ENCODE measurements at places on chromosomes 1 and 21. TPM values are rescaled to one million over a fixed set of nuclear protein-coding genes. Genes with fewer than 3 reads are reported as not detected.
A peak's percentile ranks its signal among the peaks of the same experiment; 100 is the strongest.

DNA sequence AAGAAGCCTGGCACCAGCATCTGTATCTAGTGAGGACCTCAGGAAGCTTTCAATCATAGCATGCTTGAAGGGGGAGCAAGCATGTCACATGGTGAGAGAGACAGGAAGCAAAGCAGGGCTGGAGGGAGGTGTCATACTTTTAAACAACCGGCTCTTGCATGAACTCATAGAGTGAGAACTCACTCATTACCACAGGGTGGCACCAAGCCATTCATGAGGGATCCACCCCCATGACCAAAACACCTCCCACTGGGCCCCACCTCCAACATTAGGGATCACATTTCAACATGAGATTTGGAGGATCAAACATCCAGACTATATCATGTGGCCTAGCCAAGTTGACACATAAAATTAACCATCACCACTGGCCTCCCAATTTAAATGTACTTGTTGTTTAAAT is 125.1 kb upstream of the KCND3 start:
- DNase-seq, result no peak

DNA sequence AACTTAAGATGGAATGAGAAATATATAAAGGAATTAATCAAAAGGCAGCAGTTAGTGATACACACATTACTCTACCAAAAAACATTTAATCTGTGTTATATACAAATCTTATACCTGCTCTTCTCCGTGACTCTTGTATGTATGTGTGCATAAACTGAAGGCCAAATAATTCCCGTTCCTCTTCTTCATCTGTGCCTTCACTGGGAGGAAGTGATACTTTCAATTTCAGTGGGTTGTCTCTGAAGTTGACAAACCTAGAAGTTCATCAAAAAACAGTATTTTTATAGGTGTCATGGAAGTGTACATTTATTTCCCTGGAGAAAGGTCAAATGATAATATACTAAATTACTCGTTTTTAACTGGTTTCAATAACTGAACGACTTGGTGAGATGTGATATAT is 19.3 kb downstream of the TRMT13 start:
- no peak for DNase-seq

DNA sequence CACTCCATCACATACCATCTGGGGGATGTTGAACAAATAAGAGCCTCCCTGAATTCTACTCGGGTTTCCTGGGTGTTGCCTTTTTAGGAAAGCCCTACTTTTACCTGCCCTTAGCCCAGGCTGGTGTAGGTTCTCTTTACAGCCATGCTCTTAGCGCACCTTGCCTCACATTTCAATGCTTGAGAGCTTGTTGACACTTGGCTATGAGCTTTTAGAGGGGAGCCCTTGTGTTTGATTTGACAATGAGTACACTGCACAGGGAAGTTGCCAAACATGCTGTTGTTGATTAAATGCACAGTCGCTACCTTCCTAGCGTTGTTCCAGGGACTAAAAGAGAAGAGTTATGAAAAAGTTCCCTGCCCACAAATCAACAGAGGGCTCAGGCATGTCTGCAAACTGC is 103.8 kb downstream of the TRABD2B start:
- DNase-seq, result no peak

- DNase-seq, result no peak
These were observed 10.6 kb downstream of the HLX start for GRCh38 chr1:220889848-220890287.

DNA sequence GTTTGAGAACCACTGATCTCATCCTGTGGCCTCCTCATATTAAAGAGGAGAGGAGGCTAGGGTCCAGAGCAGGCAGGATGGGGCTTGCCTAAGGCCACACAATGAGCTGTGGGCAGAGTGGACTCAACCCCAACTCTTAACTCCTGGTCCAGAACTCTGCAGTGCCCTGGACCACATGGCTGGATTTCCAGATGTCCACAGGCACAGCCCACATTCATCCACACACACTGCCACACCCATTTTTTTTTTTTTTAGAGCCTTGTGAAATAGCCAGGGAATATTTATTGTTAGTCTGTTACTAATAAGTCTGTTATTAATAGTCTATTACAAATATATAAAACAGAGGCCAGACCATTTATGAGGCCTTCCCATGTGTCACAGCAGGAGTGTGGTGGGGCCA is 192.2 kb downstream of the TRABD2B start:
- DNase-seq, result no peak

DNA sequence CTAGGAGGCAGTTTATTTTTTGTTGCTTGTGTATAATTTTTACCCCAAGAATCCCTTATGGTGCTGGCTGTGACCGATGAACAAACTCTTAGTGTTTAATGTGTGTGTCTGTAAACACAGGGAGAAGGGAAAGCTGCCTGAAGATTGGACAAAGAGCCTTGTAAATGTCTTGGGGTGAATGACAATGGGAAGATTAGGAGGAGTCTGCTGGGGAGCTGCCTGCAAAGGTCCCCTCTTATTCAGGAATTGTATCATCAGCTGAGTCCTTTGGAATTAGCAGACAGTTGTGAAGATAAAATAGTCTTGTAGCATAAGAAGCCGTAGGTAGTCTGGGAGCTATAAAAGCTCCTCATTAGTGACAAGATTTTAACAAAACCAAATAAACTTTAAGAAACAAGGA is 88.4 kb downstream of the RUNX1 start:
- no peak for DNase-seq

DNA sequence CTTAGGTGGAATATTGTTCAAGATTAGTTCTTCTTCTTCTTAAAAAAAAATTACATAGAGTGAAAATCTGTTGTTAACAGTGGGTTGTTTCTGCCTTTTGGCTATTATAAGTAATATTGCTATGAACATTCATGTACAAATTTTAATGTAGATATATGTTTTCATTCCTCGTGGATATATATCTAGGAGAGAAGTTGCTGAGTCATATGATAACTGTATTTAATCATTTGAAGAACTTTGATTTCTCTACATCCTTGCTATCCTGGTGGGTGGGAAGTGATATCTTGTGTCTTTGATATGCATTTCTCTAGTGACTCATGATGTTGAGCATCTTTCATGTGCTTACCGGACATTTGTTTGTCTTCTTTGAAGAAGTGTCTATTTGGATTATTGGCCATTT is 29.9 kb downstream of the MAST2 start:
- no peak for DNase-seq

- DNase-seq, result no peak
These were observed 175.4 kb upstream of the COA6 start for GRCh38 chr1:234197839-234198238.

DNA sequence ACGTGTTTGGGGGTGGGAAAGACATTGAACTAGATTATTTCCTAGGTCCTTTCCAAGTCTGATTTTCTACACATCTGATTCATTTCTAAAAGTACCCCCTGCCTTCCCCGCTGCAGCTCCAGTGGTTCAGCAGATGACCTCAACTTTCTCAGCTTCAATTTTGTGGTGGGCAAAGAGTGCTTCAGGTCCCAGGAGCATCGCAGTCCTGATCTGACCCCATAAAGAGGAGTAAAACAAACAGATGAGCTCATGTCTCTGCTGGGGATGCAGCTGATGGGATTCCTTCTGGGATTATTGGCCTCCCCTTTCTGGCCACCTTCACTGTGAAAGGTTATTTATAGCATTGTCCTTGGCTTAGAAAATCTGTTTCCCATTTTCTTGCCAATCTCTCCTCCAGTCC is 337.0 kb upstream of the PLXNA2 start:
- DNase-seq, result no peak

- peak; percentile 78 for DNase-seq
These were observed 143.9 kb downstream of the PHTF1 start for GRCh38 chr1:113615425-113615824.

DNA sequence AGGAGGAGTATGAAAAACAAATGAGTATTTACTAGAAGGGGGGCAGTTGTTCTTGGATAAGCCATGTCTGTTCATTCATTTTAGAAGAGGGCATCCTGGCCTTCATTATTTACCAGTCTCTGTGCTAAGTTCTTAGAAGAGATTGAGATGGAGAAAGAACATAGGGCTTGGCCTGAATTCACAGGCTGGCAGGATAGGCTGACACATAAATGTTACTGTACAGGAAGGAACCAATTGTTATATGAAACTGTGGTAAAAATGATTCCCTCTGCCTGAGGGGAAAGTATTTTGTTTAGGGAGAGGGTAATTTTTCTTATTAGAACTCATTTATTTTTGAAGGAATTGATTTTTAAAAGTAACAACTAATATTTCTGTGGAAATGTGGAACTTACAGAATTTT is 99.5 kb downstream of the MAN1A2 start:
- no peak for DNase-seq

GRCh38 chr1:215607412-215607811 is 40.3 kb downstream of the KCTD3 start:
- no peak for DNase-seq

- peak; percentile 23 for DNase-seq
These were observed 15.2 kb downstream of the PRXL2B start for GRCh38 chr1:2601721-2602303.

DNA sequence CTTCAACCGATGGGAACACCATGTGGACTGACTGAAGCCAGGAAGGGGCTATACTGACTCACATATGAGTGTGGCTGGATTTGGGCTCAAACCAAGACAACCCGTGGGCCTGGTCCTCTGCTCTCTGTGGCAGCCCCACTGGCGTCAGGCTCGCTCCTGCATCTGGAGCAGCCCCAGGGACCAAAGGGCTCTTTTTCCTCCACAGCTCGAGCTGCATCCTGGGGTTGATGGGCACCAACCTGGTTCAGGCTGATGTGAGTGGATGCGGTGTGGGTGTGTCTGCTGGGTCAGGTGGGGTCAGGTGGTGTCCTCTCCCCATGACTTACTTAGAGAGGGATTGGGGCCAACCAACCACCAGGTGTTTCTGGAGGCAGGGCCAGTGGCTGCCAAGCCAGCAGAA is 303.0 kb upstream of the AJAP1 start:
- DNase-seq, result no peak

GRCh38 chr1:29330089-29330488 is 93.8 kb downstream of the PTPRU start:
- no peak for DNase-seq

DNA sequence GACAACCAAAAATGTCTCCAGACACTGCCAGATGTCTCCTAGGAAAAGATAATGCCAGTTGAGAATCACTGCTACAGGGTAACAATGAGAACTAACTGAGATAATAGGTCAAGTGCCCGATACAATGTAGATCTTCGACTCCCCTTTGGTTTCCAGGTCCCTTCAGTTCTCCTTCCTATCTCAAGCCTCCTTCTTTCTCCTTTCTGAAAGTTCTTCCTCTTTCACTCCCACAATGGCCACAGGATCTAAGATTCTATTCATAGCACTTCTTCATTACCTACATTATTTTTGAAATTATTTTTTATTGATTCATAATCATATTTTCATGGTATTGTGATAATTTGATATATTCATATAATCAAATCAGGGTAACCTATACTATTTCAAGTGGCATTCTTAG is 6.3 kb downstream of the PFDN2 start:
- DNase-seq, result no peak

DNA sequence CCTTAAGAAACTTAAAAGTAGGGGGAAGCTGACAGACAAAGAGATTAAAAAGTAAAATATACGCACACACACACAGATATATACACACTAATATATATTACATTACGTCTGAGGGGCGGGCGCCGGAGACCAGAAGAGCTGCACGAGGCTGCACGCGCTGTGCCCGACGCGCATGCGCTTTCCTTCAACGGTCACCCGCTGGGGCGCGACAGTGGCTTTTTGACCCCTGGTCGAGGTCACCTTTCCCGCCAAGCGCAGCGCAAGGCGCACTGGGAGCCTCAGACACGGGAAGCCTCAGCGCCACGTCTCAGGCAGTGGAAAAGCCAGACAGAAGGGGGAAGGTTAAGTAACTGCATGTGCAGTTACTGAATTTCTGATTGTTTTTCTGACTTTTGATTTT is at the start of gene HORMAD1:
Gene HORMAD1, minus strand, starts transcription at position 193 of the 400 bp plus-strand sequence. CDS start 1,390 bp downstream, outside the sequence.
- DNase-seq, result no peak

DNA sequence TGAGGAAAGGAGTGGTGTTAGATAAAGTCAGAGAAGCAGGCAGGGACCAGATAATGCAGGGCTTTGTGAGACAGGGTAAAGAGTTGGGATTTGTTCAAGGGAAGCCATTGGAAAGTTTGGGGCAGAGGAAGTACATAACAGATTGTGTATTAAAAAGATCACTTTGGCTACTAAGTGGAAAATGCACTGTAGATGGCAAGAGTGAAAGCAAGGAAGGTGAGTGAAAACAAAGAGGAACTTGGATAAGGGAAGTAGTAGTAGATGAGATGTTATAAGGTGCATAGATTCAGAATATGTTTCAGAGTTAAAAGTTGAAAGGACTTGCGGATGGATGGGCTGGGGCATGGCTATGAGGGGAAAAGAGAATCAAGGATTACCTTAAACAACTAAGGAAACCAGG is 17.4 kb downstream of the MRPL39 start:
- no peak for DNase-seq

DNA sequence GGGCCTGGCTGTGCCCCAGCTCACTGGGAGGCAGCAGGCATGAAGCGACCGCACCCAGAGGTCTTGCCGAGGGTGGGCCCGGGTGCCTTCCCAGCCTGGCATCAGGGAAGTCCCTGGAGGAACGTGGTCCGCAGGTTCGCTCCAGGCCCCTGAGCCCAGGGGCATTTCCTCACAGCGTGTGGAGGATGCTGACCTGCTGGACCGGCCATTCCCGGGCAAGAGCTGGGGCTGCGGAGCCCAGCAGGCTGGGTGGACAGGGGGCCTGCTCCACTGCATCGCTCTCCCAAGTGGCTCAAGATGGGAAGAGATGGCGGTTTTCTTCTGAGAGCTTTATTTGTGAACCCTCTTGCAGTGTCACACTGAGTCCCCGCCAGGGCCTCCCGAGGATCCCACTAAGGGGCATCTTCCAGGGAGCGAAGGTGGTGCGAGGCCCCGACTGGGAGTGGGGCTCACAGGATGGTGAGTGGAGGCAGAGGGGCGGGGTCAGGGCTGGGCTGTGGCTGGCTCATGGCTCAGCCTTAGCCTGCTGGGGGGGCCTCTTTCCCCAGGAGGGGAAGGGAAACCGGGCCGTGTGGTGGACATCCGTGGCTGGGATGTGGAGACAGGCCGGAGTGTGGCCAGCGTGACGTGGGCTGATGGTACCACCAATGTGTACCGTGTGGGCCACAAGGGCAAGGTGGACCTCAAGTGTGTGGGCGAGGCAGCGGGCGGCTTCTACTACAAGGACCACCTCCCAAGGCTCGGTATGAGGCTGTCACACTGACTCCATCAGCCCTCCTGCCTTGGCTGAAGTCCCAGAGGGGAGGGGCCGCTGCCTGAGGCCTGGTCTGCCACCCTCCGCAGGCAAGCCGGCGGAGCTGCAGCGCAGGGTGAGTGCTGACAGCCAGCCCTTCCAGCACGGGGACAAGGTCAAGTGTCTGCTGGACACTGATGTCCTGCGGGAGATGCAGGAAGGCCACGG is 7.2 kb upstream of the MMP23B start:
- DNase-seq, result peak; percentile 88

- no peak for DNase-seq
These were observed 4.9 kb upstream of the ABCD3 start for GRCh38 chr1:94413311-94413710.

GRCh38 chr1:27135541-27136235 is 19.2 kb downstream of the SLC9A1 start:
- no peak for DNase-seq

Gene PCAT6
- total RNA-seq, result 0.29 TPM

Gene KCNQ4
- total RNA-seq, result not detected

Gene SAMSN1
- under 0.01 TPM for total RNA-seq

Gene RNU1-1
- under 0.01 TPM for total RNA-seq

Gene ACTN2
- not detected for total RNA-seq

Gene HSD3B1
- not detected for total RNA-seq

Gene LENEP
- 0.88 TPM for total RNA-seq

Gene C1orf226
- total RNA-seq, result 0.29 TPM

Gene SYT2
- not detected for total RNA-seq

Gene CADM3
- not detected for total RNA-seq

Gene C1QA
- total RNA-seq, result 1.1 TPM

Gene CD1E
- total RNA-seq, result not detected

Data from osteoblast (primary cell).